GM10248 (cell line): ENCODE measurements at places on chromosomes 4 and X.
A peak's percentile ranks its signal among the peaks of the same experiment; 100 is the strongest.

GRCh38 chrX:148229801-148230303, 248.7 kb downstream of the FMR1NB start:
- DNase-seq = no peak

DNA sequence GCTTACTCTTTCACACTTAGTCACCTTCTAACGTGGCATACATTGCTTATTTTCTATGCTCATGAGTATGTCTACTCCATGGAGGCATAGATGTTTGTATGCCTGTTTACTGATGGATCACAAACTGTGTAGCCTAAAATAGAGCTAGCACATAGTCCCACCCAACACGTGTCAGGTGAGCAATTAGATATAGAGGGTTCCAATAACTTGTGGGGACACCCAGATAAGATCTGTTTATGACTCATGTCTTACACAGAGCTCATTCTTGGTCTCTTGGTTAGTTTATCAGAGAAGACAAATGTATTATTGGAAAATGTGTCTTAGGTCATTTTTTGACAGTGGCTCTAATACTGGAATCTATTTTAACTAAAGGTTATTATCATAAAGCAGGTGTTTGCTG, 6.8 kb downstream of the ZFP42 start:
- DNase-seq = no peak

GRCh38 chrX:116009861-116010710, 160.5 kb upstream of the AGTR2 start:
- peak; percentile 6 for DNase-seq

DNA sequence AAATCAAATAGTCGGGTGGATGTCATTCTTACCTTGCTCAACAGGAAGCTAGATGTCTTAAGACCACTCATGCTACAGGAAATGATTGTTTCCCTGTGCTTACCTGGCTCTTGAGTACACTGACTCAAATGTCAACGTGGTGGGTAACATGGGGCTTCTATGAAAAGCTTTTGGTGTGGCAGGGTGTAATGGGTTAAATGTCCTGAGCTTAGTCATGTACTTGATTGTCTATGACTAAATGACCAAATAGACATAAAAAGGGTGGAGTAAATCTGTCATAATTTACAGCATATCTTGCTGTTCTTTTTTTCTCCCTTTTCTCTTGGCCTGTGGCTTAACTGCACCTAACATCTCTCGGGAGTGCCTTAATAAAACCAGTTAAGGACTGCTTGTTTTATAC, 44.9 kb downstream of the CCNG2 start:
- DNase-seq = no peak

DNA sequence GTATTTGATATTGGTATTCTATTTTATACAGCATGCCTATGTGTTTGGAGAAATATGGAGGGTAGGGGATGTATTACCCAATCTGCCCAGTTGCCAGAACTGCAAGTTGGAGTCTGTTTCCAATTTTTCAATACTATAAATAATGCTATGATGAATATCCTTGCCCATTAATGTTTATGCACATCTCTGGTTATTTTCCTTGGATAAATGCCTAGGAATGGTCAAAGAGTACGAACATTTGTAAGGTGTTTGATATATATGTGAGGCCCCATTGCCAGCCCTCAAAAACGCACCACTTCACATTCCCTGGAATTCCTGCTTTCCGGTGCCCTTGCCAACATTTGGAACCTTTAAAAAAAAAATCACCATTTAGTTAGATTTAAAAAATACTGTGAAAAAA, 34.3 kb downstream of the CLDN34 start:
- no peak for DNase-seq

DNA sequence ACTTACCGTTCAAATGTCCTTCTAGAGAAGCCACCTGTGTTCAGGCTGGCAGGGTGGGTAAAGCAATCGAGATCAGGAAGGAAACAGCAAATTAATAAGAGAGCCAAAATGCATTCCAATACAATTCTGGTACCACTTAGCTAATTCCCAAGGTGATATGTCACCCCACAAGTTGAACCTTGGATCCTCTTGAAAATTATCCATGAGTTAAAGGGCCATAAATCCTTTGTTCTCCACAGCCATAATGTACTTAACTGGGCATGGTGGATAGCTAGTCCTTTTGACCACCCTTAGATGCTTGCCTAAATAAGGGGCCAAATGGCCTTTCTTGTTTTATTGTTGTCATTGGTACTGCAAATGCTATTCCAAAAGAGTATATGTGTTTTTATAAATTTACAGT, 2.0 kb downstream of the TNMD start:
- no peak for DNase-seq

DNA sequence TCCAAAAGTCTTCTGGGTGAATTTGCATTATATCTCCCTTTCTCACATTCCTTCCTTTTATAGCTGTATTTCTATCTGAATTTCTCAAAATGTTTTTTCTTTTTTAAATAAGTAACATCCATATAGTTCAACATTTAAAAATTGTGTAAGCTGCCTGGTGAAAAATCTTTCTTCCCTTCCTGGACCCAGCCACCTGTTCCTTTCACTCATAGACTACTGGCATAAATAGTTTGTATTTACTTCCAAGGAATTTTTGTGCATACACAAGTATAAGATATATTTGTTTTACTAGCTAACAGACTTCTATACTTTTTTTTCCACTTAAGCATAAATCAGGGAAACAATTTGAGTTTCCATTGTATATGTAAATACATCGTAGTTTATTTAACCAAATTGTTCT, 35.7 kb downstream of the PACRGL start:
- DNase-seq = no peak

- DNase-seq = no peak
Observed at GRCh38 chrX:19735244-19735643, 152.2 kb downstream of the SH3KBP1 start.

- DNase-seq = no peak
Observed at GRCh38 chr4:124179506-124180186, 532.9 kb downstream of the ANKRD50 start.

- DNase-seq = no peak
Observed at GRCh38 chr4:37662251-37662650, 23.9 kb downstream of the RELL1 start.

- no peak for DNase-seq
Observed at GRCh38 chr4:88286897-88287296, 2.5 kb upstream of the PPM1K start.

DNA sequence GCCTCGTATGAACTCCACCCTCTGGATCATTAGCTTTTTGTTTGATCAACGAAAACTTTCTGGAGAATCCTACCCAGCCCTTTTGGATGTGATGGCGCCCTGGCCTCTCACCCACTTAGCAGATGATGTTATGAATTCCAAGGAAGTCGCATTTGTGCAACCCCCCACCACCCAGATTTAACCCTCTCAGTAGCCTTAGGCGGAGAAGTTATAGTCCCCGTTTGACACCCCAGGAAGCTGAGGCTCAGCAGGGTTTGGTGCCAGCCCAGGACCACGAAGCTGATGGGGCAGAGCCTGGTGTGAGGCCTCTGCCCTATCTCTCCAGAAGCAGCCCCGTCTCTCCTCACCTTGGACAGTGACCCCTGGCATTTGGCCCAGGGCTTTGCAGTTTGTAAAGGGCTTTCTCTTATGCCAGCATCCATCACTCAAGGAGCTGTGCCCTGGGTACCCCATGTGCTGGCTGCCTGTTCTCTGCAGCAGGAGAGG, 1.0 kb downstream of the WFS1 start:
- DNase-seq = no peak

- DNase-seq = no peak
Observed at GRCh38 chr4:74072739-74073138, 26.3 kb downstream of the CXCL2 start.
